ENCODE measurements at places on chromosomes 16 and 17. TPM values are rescaled to one million over a fixed set of nuclear protein-coding genes. Genes with fewer than 3 reads are reported as not detected.

Gene ADAP2
- total RNA-seq = 15.9 TPM

Gene FGF11
- 2.2 TPM for total RNA-seq

Gene CORO1A
- total RNA-seq = 24.2 TPM

Gene SKAP1
- total RNA-seq = 2.4 TPM

Gene PDILT
- not detected for total RNA-seq

Gene MAPK7
- total RNA-seq = 36.9 TPM

Gene HEATR3
- total RNA-seq = 24.1 TPM

Gene TMEM107
- total RNA-seq = 19.1 TPM

DNA sequence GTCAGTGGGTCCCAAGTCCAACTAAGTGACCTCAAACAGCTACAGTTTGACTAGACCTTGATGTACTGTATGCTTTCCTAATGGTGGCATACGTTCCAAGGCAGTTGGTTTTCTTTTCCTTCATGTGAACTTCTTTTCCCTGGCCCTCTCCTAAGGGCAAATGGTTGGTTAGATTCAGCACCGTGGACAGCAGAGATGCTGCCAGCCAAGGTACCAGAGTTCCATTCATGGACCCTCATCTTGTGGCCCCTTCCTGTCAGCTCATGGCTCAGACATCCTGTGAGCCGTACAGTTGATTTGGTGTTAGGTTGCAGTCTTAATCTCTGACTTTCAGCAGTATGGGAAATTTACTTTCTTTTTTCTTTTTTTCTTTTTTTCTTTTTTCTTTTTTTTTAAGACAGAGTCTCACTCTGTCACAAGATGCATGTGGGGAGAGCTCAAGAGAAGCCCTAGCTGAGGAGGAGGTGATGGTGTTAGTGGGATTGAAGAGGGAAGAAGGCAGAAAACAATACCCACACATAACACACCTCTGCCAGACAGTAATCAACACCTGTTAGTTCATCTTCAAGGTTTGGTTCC, 122.4 kb downstream of the USP31 start:
- no peak for DNase-seq

DNA sequence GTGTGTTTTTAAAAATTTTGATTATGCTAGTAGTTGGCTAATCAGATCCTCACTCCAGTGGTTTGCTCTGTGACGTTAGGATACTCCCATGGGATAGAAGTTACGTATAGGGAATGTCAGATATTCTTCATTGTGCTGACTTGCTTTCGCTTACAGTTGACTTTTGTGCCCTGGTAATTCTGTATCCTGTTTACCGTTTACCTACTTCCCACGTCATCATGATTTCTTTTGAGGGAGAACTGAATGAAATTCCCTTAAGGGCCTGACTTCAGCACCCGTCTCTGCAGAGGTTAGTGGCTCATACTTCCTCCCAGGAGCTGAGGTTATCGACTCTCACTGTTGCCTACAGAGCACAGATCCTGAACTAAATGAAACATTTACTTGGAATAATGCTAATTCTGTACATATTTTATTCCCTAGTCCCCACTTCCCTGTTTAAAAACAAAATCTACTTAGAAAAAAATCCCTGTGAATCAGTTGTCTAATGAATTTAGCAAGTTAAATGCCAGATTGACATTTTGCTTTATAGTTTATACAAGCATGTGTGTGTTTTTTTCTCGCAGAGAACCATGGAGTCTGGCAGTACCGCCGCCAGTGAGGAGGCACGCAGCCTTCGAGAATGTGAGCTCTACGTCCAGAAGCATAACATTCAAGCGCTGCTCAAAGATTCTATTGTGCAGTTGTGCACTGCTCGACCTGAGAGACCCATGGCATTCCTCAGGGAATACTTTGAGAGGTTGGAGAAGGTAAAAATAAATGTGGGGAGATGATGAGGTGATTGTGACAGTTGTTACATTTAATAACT, 2.8 kb downstream of the PRKAR1A start:
- no peak for DNase-seq

- no peak for DNase-seq
Measured at GRCh38 chr16:1474082-1474795, 589 bp downstream of the CLCN7 start.

- no peak for DNase-seq
Measured at GRCh38 chr17:288802-289356, 63.7 kb downstream of the RPH3AL start.

GRCh38 chr17:14753383-14753782, 452.5 kb downstream of the HS3ST3B1 start:
- DNase-seq = no peak

DNA sequence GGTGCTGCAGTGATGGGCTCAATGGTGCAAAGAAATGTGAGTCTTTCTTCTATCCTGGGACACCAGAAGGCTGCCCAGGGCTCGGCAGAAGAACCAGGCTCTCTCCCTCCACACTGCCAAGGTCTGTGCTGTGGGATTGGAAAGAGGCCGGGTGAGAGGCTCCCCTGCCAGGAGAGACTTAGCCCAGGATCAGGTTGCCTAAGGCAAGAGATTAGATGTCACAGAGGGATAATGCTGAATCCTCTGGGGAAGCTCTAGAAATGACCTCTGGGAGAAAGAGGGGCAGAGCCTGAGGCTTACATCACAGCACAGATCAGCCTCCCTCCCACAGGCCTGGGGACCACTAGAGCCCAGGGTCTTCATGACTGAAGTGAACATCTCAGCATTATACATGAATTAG, 5.7 kb upstream of the DOC2B start:
- DNase-seq = no peak

GRCh38 chr17:65283704-65284103, 146.5 kb downstream of the RGS9 start:
- DNase-seq = peak; percentile 53

DNA sequence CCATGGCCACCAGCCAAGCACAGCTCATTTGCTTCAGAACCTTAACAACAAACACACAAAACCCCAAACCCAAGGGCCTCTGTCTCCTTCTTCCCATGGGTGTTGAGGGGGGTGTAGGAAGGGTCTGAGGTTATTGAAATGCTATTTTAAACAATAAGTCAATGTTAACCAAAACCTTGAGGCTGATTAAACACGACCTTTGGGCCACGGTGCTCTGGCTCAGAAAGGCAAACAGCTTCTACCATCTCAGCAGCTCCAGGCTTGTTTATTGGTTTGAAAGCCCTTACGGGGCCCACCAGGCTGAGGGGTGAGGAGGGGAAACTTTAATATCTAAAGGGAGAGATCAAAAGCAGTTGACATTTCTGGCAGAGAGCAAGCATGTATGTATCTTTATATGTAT, 185.7 kb upstream of the IRX6 start:
- no peak for DNase-seq

DNA sequence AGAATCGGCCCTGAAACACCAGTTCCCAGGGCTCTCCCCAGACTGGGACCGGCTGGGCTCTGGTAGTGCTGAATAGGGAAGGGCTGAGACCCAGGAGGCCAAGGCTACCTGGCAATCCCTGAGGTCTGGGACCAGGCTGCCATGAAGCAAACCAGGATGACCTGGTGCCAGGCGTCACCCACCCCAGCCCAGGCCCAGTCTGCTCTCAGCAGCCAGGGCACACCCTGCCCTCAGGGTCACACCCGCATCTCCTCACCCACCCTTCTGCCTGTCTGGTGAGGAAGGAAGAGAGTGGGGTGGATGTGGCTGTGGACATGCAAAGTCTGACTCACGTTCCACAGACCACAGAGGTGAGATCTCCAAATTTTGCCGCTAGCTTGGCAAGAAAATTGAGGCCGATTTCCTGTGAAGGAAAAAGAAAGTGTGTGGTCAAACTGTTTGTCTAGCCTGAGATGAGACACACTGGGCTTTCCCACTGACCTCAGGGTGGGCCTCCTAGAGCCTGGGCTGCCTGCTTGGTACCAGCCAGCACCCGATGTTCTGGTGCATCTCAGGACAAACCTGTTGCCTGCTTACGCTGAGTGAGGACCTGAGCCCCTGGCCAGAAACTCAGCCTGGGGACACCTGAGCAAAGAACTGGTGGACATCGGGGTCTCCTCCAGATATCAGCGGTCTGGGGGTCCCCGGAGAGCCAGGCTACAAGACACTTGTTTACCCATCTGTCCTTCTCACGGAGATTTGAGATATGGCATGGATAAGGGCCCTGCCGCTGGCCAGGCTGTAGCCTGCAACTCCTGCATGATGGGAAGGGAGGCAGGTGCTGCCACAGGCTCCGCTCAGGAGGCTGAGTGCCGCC, 6.3 kb upstream of the RAB37 start:
- no peak for DNase-seq

DNA sequence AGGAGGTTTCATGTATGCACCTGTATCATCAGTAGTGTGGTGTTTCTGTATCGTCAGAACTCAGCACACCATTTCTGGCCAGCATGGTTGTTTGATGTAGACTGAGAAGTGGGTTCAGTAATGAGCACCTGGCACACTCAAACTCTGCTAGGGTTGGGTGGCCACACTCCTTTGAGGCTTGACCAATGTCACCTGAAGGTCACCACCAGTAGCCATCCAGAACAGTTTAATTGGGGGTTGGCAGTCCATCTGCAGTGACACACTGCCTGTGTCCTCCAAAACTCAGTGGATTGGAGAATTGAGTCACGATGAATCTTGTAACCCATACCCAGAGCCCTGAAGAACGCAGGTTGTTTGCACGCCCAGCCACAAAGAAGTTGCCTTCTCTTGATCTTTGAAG, 86.8 kb upstream of the HSBP1 start:
- no peak for DNase-seq

DNA sequence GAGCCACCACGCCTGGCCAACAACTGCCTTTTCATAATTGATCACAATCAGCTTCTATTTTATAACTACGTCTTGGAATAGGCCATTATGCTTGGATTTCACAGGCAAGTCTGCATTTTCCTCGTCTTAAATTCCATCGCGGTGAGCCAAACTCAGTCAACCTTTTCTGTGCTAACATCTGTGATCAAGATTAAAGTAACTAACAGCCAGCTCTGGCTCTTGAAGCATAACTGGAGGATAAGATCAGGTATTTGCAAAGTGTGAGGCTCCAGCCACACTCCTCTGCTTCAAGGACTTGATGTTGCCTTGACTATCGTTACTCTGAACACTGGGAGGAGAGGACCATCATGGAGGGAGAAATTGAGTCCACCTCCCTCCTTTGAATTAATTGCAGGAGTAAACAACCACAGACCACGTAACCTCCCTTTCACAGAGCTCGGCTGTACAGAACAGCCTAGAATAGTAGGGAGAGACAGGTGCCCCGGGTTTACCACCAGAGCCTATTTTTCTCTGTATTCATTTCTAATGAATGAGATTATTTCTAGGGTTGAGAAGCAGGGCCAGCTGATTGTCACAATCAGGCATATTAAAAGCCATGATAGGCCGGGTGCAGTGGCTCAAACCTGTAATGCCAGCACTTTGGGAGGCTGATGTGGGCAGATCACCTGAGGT, 143.0 kb downstream of the XYLT1 start:
- no peak for DNase-seq

DNA sequence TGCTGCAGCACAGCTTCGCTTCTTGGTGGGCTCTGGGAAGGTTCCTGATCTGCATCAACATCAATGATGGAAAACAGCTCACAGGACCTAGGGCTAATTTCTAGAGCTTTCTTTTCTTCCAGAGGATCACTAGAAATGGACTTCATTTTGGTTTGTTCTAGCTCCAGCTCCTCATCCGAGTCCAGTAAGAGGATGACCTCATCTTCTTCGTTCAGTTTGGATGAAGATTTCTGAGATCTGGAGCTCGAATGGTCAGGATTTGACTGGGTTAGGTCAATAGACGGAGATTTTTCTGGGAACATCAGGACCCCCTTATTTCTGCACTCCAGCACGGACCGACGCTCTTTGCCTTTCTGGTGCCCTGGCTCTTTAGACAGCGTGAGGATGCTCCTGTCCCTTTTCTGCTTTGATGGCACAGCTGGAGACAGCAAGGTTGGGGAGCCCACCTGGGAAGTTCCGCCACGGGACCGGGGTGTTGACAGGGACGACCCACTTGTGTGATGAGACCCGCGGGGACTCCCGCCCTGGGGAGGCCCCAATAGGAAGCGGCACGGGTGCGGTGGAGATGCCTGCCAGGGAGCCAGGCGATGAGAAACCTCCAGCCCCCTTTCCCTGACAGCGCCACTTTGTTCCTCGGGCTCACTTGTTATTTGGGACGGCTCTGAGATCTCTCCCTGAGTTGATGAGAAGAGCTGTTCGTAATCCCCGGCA, 12.9 kb upstream of the NLRC3 start:
- DNase-seq = no peak

DNA sequence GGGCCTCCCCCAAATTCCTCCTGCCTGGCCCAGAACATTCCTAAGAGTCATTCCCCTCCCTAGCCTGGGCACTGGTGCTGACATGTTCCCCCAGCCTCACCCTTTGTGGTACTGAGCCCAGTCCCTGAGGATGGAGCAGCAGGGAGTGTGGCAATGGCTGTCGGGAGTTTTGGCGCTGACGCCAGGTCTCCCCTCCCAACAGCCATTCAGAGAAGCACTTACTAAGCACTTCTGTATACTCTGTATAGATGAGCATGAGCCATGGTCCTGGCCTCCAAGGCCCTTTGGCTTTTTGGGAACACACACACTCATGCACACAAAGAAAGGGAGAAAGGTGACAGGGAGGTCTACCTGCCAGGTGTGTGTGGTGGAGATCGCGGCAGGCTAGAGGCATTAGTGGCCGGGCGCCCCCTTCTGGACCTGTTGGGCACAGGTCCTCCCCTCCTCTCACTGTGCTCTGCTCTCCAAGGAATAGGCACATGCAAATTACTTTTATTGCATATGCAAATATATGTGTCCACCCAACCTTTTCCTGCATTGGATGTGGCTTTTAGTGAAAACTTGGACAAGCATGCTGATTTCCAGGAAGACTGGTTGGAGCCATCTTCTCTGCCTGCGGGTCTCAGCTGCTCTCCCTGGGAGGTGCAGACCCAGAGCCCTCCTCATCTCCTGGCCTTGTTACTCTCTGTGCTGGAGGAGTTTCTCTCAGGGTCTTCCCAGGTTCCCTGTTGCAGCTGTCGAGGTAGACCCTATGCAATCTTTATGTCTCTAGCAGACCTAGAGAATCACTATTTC, 17.4 kb upstream of the C17orf107 start:
- DNase-seq = peak; percentile 89

DNA sequence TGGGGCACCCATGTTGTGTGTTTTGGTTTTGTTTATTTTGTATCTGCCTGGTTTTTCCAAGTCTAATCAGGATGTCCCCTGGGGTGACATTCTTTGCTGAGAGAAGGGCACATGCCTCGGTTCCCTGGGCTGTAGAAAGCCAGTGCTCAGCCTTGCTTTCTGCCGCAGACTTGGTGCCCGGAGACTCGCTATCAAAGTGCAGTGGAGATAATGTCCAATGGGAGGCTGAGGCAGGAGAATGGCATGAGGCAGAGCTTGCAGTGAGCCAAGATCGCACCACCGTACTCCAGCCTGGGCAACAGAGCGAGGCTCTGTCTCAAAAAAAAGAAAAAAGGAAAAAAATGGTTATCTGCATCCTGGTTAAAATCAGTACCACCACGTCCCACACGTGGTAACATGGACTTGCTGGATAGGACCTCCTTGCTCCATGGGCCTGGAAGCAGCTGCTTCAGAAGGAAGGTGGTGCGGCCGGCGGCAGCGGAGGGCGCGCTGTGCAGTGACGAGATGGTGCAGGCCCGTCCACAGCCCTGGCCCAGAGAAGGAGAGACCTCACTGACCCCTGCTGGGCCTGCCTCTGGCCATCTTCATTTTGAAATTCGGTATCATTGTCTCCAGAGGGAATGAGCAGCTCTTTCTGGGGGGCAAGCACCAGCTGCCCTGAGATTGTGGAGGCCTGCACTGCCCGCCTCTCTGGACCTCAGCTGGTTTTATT, 19.3 kb upstream of the IL17C start:
- DNase-seq = no peak
